ENCODE measurements at places on chromosomes 7 and 10.

- no peak for DNase-seq
These were observed 44.7 kb upstream of the CDK6 start for GRCh38 chr7:92881091-92881485.

- DNase-seq: no peak
These were observed 71.4 kb downstream of the HTR5A start for GRCh38 chr7:155141562-155141961.

DNA sequence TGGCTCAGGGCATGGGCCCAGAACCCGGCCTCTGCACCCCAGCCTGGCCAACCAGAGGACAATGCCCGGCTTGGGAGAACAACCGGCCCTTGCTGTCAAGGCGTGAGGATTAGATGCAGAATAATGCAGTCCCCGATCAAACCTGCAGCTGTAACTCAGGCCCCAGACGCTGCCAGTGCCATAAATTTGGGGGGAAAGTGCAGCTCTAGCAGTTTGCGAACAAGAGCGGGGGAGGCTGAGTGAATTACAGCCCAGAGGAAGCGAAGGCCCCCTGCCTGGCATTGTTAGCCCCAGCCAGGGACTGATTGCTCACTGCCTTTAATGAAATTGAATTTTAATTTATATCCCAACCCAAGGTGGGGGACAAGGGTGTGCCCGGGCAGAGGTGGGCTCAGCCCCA is 38.0 kb upstream of the GNA12 start:
- DNase-seq: no peak

DNA sequence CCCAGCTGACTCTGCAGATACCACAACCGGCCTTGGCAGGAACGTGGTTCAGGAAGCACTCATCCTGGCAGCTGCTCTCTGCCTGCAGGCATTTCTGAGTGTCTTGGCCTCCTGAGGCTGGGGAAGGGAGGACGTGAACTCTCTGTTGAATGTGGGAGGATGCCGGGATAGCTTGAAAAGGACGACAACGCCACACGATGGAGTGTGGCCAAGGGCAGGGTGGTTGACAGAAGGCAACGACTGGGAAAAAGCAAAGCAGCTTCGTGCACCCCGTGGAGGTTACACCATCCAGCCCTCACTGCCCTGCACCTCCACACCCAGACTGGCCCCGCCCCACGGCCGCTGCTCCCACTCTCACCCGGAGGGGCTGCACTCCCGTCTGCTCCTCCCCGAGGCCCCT is 466.1 kb upstream of the FOXK1 start:
- DNase-seq: no peak

- no peak for DNase-seq
These were observed 6.8 kb upstream of the NAT16 start for GRCh38 chr7:101186844-101187428.

GRCh38 chr10:12655940-12656339 is 306.6 kb downstream of the CAMK1D start:
- DNase-seq: no peak

DNA sequence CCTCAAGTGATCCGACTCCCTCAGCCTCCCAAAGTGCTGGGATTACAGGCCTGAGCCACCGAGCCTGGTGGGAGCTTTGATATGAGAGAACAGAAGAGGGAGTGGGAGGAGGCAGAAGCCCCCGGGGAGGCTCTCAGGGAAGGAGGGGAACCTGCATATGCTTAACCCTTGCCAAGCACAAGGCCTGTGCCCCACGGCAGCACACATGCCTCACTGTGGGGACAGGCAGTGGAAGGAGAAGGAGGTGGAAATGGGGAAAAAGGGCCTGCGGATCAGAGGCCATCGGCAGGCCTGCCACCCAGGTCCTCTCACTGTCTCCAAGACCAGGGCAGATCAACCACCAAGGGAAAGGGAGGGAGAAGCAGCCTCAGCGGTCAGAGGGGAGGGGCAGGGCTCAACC is 7.2 kb upstream of the GRID1 start:
- no peak for DNase-seq

DNA sequence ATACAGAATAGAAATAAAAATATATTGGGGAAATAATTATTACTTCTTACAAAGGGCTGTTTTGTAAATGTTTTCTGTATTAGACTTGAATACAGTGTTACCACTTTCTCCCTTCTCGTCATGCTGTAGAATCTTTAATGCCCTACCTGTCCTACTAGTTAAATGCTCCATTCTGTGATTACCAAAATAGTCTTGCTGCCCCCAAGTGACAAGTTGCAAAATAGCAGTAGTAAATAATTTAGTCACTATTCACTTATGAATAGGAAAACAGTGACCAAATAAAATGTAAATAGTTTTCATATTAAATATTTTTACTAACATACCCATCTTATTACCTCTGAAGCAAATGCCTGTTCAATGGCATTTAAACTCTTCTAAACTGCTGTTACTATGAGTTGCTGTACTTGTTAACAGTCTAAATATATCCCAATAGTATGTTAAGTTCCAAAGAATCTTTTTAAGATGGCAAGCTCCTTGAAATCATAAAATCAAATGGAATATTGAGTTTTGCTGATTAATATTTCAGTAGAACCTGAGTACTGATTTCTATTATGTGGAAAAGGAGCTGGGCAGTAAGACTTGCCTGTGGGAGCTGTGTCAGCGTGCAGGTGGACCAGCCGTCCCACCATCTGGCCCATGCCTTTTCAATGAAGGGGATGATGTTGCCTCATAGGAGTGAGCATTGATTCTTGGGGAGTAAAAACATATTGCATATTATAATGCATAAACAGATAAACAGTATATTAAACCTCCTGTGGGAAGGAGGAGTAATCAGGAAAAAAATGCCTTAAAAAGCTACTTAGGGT is 18.1 kb upstream of the OIT3 start:
- no peak for DNase-seq

DNA sequence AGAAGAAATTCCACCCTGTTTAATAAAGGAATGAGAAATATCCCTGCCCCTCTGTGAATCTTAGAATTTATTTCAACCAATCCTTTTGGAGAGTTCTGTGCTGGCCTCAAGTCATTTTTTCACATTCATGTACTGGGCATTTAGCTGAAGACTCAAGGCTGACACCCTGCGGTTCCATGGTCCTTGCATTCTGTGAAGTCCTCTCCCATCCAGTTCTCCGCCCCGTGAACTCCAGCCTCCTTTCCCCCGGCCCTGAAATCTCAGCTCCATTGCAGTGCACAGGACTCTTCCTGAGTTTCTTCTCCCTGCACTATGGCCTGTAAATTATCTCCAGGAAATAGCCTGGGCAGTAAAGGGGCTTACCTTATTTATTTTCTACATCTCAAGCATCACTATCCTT is 183.0 kb upstream of the KCND2 start:
- no peak for DNase-seq

DNA sequence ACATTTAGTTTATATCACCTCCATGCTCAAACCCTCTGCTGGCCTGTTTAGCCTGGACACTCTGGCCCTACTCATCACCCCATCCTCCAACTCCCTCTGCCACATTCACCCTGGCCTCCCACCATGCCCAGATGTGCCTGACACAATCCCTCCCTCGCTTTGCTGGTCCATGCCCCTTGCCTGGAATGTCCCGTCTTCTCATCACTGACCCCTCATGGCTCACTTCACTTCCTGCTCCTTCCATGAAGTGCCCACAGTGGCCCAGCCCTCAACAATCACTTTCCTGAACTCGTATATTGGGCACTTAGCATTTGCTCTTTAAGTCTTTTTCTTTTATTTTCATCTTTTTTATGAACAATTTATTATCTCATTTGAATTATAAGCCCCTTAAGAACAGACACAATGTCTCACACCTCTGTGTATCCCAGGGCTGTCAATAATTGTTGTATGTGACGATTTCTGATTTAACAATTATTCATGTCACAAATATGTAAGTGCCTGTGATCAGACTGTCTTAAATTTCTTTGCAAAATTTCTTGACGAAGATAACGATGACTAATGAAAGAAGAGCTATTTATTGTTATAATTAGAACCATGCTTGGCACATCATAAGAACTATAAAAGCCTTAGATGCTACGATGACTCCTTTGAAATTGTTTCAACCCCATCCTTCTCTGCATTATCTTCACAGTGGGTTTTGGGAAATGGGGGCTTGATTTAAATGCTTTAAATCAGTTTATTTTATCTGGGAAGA is 209.9 kb upstream of the YAE1 start:
- no peak for DNase-seq

GRCh38 chr7:91090684-91091083 is 173.5 kb upstream of the FZD1 start:
- DNase-seq: no peak

- DNase-seq: no peak
These were observed 38.6 kb upstream of the MET start for GRCh38 chr7:116633131-116633988.

- DNase-seq: no peak
These were observed 146.6 kb upstream of the PDE1C start for GRCh38 chr7:32216759-32217158.

GRCh38 chr7:121160150-121161008 is 168.4 kb upstream of the WNT16 start:
- no peak for DNase-seq

- DNase-seq: no peak
These were observed 239.9 kb downstream of the ADRA2A start for GRCh38 chr10:111316722-111317212.

GRCh38 chr7:732094-732541 is 5.0 kb upstream of the PRKAR1B start:
- no peak for DNase-seq

DNA sequence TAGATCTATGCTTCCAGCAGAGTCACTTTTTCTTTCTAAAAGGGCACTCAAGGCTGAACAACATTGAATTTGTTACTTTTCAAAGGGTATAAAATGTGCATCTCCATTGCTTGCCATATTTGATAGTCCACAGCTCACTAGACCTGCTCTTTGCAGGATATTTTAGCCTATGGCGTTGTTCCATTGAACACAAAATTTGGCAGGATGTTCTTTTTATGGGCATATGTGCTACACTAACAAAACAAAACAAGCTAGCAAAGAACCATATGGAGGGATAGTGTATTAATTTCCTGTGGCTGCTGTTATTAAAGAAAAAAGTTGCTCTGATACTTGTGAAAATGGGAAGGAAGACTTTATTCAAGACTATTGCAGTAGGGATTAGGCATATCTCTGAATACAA is 828.7 kb downstream of the TYW1 start:
- no peak for DNase-seq

- no peak for DNase-seq
These were observed 28.4 kb downstream of the DNAJC9 start for GRCh38 chr10:73218431-73219191.

DNA sequence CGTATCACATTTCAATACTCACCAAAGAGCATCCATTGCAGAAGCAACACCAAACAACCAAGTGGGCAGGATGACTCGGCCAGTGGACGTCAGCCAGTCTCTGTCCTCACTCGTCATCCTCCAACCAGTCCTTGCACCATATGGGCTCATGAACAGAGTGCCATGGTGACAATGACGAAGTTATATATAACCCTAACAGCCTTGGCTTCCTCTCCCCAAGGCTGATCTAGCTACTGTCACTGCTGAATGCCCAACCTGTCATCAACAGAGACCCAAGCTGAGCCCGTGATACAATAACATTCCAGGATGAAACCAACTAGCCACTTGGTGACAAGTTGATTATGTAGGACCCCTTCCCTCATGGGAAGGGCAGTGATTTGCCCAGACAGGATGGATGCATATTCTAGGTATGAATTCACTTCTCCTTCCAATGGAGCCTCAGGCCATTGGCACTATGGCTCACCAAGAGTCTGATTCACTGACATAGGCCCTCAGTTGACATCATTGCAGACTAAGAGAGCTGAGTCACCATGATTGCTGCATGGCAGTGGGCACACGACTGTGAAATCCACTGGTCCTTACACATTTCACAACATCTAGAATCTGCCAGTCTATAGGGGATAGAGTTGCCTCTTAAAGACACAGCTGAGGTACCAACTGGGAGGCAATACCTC is 26.3 kb upstream of the PPIF start:
- no peak for DNase-seq

DNA sequence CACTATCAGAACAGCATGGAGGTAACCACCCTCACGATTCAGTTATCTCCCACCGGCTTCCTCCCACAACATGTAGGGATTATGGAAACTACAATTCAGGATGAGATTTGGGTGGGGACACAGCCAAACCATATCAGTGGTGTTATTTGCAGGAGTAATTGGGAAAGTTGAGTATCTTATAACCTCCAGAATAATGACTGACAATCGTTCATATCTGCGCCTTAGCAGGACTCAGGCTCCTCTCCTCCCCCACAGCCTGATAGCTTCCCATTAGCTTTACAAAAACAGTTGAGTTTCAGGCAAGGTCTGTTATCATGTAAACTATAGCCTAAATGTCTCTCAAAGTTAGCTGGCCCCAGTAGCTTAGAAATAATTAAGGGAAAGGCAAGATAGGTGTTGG is 3.4 kb upstream of the ERCC6 start:
- DNase-seq: no peak

GRCh38 chr7:112372101-112372500 is 78.2 kb upstream of the IFRD1 start:
- DNase-seq: no peak

GRCh38 chr7:17132726-17133125 is 165.7 kb upstream of the AHR start:
- DNase-seq: no peak

- DNase-seq: no peak
These were observed 203.2 kb upstream of the SEMA3E start for GRCh38 chr7:83852136-83852535.

- DNase-seq: no peak
These were observed 248.2 kb downstream of the SKAP2 start for GRCh38 chr7:26616235-26616634.

DNA sequence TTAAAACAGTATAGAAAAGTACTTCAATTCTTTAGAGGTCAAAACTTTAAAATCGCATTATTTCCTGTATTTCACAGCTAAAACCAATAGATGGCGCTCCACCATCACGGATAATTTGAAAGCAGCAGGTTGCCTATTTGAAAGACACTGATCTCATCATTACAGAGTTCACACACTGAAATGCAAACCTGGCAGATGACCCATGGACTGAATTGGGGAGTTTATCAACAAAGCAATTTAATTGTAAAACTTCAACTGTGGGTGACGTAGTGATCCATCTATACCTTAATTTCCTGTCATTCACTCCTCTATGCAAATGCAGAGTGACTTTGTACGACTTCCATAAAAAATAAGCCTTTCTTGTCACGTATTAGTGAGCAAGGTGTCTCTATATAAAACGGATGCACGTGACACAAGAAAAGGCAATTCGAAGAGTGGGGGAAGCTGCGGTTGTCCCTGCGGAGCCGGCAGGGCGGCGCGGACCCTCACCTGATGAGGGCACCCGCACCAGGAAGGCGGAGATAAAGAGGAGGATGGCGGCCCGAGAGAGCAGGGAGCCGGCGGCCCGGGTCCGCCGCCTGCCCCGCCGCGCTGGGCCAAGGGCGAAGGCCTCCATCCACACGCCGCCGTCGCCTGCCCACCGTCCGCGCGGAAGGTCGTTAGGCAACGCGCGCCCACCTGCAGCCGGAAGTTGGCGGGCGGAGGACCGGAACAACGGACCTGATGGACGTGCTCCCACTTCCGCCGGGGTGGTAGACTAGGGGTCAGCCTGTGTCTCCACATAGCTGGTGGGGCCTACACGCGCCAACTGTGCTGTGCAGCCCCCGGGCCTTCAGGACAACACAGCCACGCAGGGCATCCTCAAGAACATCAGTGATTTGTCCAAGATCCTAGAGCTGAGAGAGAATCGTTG is at the start of gene ZPBP:
Gene ZPBP, minus strand, starts transcription at position 668 of the 913 bp plus-strand sequence. Its CDS starts 52 bp downstream, at position 616.
- DNase-seq: peak; percentile 43

GRCh38 chr7:2728316-2729030 is 40.5 kb downstream of the AMZ1 start:
- DNase-seq: no peak

Measured in activated T-cell treated with anti-CD3 and anti-CD28 coated beads for 24 hours (primary cell).